ENCODE measurements at places on chromosomes 13 and 19.

DNA sequence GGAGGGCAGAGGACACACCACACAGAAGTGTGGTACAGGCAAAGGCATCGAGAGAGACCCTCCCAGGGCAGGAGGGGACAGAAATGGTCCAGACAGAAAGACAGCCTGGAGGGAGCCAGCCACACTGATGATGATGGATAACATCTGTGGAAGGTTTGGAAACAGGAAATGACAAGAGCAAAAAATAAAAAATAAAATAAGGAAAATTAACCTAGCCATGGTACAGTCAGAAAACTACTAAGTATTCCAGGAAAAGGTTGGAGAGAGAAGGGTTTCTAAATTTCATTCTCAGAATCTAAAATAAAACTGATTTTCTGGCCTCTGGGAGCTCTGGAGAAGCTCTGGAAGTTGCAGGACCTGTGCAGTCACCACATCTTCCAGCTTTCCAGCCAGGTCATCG, 115.2 kb upstream of the VSTM2B start:
- DNase-seq: no peak

GRCh38 chr19:35330475-35330874, 1.5 kb downstream of the CD22 start:
- no peak for DNase-seq

- DNase-seq: peak; percentile 98
Observed at GRCh38 chr13:26557393-26558073, at the start of gene WASF3. TSS of gene WASF3 (plus strand) at chr13:26557683. CDS start at chr13:26642271, 84,588 bp downstream.

DNA sequence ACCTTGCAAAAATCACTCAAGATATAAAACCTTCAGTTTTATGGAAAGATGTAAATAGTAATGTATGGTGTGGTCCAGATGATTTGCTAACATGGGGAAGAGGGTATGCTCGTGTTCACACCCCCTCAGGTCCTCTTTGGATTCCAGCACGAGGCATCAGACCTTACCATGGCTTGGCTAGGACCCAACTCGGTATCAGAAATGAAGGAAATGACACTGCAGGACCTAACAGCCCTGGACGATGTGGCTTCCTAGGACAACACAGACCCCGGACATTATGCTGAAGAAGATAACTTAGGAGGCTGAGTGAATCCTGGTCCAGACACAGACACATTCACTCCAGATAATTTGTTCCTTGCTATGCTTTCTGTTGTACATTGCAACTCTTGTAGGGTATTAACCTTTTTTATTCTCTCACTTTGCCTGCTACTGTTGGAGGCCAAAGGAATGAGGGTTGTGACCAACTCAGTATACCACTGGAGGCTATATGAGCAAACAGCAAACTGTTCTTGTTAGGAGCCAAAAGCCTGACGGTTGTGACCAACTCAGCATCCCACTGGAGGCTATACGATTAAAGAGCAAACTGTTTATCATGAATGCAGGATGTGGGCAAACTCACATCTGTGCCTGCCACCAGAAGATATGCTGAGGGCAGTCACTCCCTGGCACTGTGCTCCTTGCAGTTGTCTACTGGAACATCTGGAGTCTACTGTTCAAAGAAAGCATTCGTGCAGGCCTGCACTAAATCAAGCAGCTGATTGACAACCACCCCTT, 121.7 kb downstream of the ZNF429 start:
- no peak for DNase-seq

- DNase-seq: no peak
Observed at GRCh38 chr13:20729633-20730585, 26.4 kb downstream of the IL17D start.

DNA sequence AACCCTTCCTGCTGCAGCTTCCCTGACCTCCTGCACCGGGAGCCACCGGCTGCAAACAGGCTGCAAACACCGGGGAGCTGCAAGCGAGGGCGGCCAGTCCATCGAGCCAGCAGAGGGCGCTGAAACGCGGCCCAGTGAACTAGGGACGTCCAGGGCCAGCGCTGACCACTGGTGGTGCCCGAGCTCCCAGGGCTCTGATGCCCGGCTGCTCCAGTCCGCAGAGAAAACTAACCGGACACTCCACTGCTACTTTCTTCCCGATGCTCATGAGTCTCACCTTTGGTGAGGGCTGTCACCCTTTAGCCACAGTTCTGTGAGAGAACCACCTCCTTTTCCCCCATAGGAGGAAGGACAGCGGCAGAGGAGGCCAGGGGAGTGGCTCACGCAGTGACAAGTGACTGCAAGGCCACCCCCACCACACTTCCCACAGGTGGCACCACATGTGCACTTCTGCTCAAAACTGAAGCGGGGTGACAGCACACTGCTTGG, 82.8 kb upstream of the MTIF3 start:
- DNase-seq: peak; percentile 88

GRCh38 chr19:18905513-18906236, 9.7 kb upstream of the CERS1 start:
- DNase-seq: no peak

GRCh38 chr13:107941345-107942029, 273.8 kb downstream of the LIG4 start:
- peak; percentile 2 for DNase-seq

DNA sequence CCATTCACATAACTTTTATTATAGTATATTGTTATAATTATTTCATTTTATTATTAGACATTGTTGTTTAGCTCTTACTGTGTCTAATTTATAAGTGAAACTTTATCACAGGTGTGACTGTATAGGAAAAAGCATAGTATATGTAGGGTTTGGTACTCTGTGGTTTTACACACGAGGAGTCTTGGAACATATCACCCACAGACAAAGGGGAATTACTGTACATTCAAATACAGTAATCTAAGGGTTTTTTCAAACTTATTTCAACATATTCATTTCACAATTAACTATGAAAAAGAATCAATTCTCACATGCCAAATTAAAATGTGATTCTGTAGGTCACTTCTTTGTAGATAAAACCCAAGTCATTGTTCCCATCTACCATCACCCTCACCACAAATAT, 46.0 kb downstream of the RBM26 start:
- DNase-seq: no peak

DNA sequence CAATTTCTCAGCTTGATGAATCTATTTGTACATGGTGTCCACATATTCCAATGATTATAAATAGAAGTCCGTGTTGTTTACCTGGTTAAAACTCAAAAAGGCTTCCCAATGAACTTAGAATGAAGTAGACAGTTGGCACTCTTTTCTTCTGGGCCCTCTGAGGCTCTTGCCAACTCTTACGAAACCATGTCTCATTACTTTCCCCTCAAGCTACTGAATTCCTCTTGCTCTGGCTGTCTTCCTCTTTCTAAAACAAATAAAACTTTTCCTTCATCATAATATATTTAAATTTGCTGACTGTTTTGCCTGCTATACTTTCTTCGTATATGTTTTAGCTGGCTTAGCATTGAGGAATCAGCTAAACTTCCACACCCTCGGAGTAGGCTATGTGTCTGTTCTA, 139.7 kb downstream of the SLITRK6 start:
- DNase-seq: no peak

DNA sequence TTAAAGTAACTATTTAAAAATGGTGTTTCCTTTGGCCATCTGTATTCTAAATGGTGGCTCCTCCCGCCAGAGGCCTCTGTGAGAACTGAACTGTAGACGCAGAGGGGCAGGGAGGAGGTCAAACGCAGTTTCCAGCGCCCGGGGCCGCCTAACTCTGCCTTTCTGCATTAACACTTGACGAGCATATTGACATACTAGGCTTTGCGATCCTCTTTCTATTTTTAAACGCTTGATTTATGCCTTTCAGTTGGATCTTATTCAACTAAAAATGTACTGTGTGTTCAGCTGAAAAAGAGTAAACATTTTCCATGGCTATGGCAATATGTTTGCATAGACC, 74.7 kb downstream of the SPACA7 start:
- no peak for DNase-seq

- peak; percentile 100 for DNase-seq
Observed at GRCh38 chr19:10717356-10718204, at the start of gene DNM2. TSS of gene DNM2 (plus strand) at chr19:10718079. CDS start at chr19:10718243, 164 bp downstream.

GRCh38 chr13:66805657-66806056, 424.5 kb downstream of the PCDH9 start:
- DNase-seq: peak; percentile 72

DNA sequence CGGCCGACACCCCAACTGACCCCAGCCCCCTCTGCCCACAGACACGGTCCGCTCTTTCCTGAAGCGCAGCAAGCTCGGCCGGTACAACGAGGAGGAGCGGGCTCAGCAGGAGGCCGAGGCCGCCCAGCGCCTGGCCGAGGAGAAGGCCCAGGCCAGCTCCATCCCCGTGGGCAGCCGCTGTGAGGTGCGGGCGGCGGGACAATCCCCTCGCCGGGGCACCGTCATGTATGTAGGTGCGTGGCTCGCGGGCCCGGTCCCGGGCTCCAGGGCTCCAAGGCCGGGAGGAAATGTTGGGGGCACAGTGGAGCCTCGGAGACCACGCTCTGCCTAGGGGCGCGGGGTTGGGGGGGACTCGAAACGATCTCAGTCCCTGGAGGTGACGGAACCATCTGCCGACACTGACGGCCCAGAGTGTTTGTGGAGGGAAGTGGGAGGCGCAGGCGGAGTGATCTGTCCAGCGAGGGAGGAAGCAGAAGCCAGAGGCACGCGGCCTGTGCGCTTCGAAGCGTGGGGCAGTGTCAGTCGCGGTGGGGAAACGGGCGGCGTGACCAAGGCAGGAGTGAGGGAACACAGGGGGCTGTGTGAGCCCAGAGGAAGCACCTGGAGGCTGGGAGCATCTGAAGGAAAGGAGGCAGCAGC, 6.3 kb downstream of the TBCB start:
- DNase-seq: no peak

DNA sequence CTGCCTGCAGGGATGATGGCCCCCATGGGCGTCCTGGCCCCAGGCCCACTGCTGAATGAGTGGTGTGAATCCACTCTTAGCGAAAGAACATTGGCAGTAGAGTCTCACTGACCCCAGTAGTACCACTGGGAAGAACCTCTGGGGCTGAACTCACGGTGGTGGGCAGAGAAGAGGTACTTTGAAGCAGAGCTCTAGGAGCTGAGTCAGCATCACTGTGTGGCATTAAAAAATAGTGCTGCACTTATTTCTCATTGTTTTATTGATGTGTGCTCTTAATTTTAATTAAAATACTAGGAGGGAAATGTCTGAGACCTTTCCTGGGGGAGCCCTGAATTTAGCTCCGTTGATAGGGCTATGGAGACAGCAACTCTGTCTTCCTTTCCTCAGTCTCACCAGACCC, 61.3 kb downstream of the CBY2 start:
- DNase-seq: no peak

DNA sequence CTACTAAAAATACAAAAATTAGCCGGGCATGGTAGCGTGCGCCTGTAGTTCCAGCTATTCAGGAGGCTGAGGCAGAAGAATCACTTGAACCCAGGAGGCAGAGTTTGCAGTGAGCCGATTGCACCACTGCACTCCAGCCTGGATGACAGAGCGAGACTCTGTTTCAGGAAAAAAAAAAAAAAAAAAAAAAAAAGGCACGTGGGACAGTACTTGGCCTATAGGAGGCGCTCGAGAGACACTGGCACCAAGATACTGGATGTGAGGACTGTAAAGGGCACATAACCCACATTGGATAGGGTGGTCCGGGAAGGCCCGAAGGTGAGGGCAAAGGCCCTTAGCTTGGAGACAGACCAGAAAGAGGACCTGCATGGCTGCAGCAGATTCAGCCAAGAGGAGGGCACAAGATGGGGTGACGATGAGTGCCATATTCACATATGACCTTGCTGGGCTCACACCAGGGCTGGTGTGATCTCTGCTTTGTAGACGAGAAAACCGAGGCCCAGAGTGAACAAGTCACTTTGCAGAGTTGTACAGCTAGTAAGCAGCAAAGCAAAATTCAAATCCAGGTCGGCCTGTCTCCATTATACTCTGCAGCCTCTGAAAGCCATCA, 89.4 kb downstream of the DPF1 start:
- peak; percentile 42 for DNase-seq

DNA sequence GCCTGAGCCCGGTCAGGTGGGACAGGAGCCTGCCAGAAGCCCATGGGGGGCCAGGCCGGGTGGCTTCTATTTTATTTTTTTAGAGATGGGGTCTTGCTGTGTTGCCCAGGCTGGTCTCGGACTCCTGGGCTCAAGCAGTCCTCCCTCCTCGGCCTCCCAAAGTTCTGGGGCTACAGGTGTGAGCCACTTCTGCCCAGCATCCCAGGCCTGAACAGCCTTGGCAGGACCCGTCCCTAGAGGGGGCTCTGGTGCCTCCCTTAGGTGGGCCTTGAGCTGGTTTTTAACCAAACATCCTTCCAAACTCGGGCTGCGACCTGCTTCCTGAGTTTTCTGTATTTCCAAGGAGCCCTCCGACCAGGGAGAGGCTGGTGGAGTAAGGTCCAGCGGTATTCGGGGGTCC, 10.5 kb downstream of the COMP start:
- DNase-seq: no peak

DNA sequence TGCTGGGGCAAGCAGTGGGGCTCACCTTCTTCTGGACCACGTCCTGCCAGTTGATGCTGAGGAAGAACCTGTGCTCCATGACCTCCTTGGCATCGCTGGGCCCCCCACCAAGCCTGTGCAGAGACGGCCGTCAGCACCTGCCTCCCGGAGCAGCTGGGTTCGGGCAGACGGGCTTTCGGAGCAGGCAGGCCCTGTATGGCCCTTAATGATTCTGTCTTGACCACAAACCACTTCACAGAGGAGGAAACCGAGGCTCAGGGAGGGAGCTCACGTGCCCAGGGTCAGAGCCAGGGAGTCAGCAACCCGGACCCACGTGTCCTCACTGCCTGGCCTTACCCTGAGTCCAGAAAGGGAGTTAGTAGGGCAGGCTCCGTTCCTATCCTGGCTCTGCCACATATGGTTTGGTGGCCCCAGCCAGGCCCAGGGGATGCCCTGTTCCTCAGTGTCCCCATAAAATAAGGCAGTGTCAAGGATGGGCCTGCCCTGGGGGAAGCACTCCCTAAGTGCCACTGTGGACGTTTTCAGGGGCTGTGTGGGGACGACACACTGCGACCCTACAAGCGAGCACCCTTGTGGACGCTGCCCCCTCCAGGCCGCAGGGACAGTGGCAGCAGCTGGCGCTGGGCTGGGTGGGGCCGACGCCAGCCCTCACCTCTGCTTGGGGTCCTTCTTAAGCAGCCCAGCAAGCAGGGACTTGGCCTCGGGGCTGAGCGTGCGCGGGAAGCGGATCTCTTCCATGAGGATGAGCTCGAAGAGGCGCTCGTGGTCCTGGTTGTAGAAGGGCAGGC, 8.9 kb upstream of the CCNP start:
- DNase-seq: no peak

GRCh38 chr19:10749435-10750384, 31.8 kb downstream of the DNM2 start:
- DNase-seq: no peak

DNA sequence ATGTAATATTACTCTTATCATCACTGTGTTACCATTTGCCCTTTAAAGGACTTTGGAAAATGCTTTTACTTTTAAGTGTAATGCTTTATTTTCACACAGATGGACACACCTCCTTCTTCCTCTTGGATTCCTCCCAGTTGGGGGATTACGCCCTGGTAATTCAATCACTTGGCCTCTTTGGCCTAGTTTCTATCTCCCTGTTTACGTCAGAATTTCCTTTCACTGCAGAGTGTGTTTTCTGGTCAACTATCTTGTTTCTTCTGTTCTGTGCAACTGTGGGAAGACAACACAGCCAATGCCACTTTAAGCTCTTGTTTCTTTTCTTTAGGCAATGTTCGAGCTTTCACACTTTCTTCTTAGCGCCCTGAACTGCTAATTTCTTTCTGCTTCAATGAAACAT, 257.3 kb upstream of the MAB21L1 start:
- no peak for DNase-seq

- DNase-seq: no peak
Observed at GRCh38 chr13:110150384-110151101, 156.4 kb downstream of the COL4A1 start.
